ENCODE measurements at places on chromosomes 5 and 9.

DNA sequence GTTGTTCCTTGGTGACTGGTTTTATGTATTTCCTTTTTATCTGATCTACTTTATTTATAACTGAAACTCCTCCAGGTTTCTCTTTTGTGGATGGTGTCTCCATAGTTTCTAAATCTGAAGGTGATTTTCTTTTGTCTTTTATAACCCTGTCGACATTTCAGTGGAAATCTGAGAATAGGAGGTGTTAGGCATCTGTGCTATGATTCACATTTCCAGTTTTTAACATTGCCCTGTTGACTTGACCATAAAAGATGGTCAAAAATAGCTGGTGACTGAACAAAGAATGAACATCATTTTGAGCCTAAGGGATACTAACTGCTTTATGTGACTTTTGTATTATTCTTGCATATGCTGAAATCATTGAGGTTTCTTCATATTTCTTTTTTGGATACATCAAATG, 190.5 kb downstream of the PCSK1 start:
- DNase-seq: no peak

DNA sequence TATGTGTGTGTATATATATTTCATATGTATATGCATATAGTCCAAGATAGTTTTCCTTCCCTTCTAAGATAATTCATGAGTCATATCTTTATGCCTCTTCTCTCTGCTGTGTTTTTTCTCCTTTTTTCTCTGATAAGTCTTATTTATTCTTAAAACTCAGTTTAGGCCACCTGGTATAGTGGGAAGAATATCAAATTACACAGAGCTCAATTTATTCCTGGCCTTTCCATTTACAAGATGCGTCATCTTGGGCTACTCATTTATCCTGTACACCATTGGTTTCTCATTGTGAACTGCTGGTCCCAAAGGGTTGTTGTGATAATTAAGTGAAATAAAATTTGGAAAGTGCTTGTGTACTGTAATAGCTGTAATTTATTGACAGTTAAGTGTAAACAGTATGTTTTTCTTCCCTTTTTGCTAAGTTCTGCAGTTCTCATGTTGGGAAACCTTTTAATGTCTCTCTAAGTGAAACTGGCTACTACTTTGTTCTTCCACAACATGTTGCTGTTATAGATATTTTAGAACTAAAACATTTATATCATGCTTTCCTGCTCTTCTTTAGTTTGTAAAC, 19.4 kb downstream of the CCDC171 start:
- no peak for DNase-seq

- no peak for DNase-seq
Measured at GRCh38 chr5:81856948-81857928, 106.3 kb upstream of the SSBP2 start.

DNA sequence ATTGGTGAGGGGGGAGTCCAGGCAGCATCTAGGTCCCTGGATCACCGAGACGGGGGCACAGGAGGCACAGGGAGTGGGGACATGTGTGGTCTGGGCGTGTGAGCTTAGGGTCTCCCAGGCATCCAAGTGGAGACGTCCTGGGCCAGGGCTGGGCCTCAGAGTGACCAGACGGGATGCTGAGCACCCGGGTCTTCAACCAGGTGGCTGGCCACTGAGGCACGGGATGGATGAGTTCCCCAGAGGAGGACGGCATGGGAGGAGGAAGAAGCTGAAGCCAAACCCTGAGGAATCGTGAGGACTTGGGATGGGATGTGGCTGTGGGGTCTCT, 88.0 kb downstream of the LMX1B start:
- DNase-seq: no peak

- DNase-seq: peak; percentile 37
Measured at GRCh38 chr5:37771731-37772130, 68.1 kb downstream of the GDNF start.

- DNase-seq: no peak
Measured at GRCh38 chr9:83775932-83776331, 41.6 kb downstream of the GKAP1 start.

GRCh38 chr9:83061036-83061435, 1.9 kb downstream of the RASEF start:
- DNase-seq: no peak

DNA sequence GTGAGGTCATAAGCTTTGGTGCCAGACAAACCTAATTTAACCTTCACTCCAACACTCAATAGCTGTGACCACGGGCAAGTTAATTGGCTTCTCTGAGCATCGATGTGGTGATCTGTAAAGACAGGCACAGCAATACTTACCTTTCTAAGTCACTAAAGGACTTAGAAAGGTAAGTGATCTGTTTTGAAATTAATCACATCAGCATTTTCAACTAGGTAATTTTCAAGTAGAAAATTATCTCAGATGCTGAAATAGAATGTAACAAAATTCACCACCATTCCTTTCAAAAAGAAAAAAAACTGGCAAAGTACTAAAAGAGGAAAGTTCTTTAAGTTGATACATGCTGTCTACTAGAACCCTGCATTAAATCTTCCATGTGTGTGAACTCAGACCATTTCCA, 354.5 kb downstream of the ICE1 start:
- no peak for DNase-seq

DNA sequence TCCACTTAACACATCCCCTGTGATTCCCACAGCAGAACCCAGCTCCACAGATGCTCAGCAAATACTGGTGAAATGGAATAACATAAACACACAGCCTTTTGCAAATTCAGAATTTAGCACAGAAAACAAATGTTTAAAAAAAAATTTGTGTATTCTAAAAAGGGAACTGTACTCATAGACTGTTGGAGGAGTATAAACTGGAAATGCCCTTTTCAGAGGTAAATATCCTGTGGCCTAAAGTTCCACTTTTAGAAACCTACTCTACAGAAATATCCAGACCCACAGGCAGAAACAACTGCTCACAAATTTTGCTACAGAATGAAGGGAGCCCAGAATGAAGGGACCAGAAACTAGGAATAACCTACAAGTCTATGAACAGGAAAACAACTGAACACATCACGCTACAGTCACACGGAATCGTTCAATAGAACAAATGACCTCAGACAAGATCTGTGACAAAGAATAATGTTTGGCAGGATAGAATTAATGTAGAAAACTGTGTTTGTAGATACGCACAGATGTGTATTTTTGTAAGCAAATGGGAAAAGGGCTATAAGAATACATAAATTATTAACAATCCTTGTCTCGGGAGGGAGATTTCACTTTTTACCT, 78.5 kb downstream of the SHB start:
- DNase-seq: no peak

DNA sequence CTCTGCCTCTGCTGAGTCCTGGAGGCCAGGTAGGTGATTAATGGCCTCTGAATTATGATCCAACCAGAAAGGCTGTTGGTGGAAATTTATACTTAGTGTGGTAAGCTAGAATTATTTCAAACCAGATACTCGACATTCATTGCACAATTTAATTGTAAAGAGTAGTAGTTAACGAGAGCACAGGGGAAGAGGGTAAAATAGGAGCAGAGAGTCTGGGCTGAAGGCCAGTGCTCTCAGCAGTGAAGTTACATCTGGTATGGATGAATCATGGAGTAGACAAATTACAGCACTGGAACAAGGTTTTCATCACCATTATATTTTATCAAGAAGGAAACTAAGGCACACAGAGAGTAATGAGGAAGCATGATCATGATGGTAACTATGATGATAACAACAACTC, 92.5 kb downstream of the TLR4 start:
- DNase-seq: no peak

GRCh38 chr5:109410389-109411148, 795 bp upstream of the PJA2 start:
- peak; percentile 71 for DNase-seq

DNA sequence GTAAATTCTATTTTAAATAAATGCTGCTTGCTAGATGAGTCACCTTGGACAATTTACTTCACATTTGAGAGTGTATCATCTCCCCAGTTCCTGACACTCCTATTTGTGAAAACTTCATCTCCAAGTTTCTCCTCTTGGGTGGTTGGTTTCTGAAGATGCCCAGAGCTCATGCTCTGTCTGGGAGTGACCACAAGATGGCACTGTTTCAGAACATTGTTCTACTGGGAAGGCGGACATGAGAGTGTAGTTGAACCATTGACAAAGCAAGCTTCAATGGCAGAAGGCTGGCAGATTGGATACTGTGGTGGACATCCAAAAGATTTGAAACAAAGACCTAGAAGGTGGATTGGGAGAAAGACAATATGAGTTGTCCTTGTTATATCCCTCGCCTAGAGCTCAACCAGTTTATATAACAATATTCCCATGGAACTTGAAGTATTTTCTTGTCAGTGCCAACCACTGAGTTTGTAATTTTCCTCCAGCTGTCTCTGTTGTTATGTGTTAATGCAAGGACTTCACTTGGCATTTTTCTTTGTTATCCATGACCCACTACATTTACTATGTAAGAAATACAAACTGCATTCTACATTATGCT, 234.3 kb upstream of the ANKH start:
- DNase-seq: peak; percentile 24

DNA sequence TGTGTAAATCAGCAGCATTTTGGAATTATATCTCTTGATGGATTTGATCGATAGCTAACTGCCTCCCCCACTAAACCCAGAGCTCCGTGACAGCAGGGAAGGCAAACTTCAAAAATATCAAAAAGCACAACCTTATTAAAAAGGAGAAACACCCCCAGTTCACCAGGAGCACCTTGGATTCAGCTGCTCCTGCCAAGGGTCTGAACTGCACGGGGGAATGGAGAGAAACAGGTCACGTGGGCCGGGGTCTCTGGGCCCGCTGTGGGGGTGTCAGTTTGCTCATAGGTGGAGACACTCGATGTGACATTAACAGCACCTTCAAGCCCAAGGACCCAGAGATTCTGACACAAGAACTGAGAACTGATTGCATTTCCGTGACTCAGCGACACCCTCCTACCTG, 1.1 kb upstream of the SLC34A1 start:
- DNase-seq: no peak

DNA sequence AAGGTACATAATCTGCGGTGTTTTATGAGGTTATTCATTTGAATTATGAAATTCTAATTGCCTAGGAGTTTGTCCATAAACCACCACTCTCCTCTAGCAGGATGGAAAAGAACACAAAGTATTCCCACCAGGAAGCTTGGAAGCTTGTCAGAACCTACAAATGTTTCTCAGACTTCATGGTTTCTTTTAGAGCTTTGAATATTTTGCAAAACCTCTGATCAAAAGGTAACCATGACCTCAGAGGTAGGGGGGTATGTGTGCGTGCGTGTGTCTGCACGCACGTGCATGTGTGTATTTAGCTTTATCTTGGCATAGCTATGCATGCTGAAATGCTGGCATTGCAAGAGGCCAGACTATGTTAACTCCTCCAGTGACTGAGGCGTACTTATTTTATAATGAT, 847.0 kb downstream of the TLE1 start:
- no peak for DNase-seq

DNA sequence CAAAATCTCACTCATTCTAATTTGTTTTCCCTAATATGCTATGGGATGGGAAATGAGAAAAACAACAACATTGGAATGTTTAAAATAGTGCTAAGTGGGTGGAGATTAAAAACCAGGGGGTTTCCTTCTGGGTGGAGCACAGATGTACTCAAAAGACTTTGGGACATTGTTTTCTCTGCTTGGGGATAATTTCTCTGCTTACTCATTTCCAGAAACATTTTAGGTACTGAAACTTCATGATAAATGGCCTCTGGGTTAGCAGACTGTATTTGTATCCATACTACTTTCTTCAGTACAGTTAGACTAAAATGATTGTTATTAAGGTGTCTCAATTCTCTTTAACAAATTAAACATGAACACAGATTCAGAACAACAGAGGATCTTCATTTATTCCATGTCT, 17.4 kb downstream of the ELOVL7 start:
- no peak for DNase-seq

DNA sequence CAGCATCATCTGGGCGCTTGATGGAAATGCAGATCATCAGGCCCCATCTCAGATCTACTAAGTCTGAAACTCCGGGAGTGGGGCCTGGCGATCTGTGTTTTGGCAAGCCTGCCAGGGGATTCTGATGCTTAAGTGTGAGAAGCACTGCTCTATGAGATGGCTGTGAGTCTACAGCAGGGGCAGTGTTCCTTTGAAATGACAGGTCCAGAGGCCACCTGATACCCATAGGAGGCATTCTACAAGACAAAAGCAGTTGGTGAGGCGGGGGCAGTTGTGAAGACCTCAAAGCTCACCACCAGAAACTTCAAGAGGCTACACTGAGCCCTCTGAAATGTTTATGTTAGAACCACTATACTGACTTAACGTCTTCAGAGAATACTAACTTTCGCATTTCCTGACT, 86.9 kb upstream of the SPATA31D4 start:
- DNase-seq: no peak

DNA sequence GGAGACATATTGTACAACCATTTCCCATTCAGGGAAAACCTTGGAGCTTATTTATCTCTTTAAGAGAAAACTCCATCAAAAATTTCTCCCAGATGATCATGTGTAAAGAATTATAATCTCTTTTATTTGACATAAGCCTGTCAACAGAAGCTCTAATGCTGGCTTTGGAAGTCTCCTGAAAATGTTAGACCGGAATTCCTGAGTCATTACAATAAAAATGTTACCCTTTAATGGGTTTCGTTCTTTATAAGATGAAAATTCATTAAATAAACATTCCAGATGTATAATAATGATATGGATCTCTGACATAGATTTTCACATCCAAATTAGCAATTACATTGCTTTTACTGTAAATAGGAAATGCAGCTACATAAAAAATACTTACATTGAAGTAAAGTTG, 1036.4 kb downstream of the EFNA5 start:
- DNase-seq: peak; percentile 24

- DNase-seq: peak; percentile 38
Measured at GRCh38 chr5:172133359-172134029, 54.5 kb downstream of the STK10 start.

GRCh38 chr9:125492719-125493118, 214.3 kb downstream of the MAPKAP1 start:
- no peak for DNase-seq

DNA sequence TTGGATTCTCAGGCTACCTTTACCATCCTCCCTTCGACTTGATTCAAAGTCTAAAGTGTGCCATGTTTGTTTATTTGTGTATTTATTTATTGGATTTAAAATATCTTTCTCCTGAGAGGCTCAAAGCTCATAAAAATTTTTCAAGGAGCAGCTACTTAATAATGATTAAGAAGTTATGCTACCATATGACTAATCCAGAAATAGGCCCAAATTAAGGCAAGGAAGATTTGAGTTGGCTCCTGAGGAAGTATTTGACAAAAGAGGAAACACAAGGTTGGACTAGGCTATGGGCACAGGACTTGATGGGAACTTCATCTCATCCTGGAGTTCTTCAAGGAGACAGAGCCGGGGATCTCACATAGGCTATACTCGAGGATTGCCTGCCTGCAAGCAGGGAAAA, 22.4 kb upstream of the PPP2CA start:
- DNase-seq: no peak

DNA sequence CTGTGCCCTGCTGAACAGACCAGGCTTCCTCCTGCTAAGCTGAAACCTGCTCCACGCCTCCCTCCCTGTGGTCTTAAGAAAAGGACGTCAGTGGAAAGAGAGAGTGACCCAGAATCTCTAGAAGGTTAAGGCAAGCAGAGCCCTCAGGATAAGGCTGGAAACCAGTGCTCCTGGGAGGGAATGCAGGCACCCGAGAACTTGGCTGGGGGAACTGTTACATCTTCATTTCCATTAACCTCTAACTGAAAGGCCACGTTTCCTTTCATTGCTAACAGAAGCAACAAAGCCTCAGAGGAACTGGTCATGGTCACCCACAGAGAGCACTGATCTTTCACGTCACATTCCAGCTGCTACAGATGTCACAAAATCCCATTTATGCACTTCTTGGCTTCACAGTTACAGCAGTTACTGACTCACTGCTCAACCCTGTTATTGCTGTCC, 26.1 kb upstream of the AKNA start:
- peak; percentile 34 for DNase-seq

- no peak for DNase-seq
Measured at GRCh38 chr9:127035948-127036347, 86.5 kb downstream of the ANGPTL2 start.

- DNase-seq: no peak
Measured at GRCh38 chr5:130981663-130982062, 183.4 kb downstream of the HINT1 start.
